HT1080 (cell line): ENCODE measurements at places on chromosomes 2 and 18. TPM values are rescaled to one million over a fixed set of nuclear protein-coding genes. Genes with fewer than 3 reads are reported as not detected.

The CLEC4F gene
- total RNA-seq = not detected in 2 replicates

The CTAGE1 gene
- total RNA-seq = not detected in 2 replicates

The CCNYL1 gene
- total RNA-seq = 5.0 and 9.9 TPM in 2 replicates

The TCF7L1 gene
- total RNA-seq = 0.10 and 0.16 TPM in 2 replicates

The APCDD1 gene
- total RNA-seq = not detected in 2 replicates

The ASAP2 gene
- 16.2 and 24.0 TPM in 2 replicates for total RNA-seq

The SCRN3 gene
- total RNA-seq = 24.2 and 27.4 TPM in 2 replicates

The ADCYAP1 gene
- not detected in 2 replicates for total RNA-seq

The ZNF892 gene
- 0.32 and 1.5 TPM in 2 replicates for total RNA-seq

The STPG4 gene
- total RNA-seq = 0.10 and 0.70 TPM in 2 replicates

The ASB1 gene
- total RNA-seq = 49.9 and 56.6 TPM in 2 replicates

The RNF25 gene
- 106 TPM in 2 replicates for total RNA-seq

The CD8A gene
- not detected in 2 replicates for total RNA-seq

- DNase-seq = no peak
Observed at GRCh38 chr2:53829273-53829979, 30.3 kb downstream of the GPR75 start.

DNA sequence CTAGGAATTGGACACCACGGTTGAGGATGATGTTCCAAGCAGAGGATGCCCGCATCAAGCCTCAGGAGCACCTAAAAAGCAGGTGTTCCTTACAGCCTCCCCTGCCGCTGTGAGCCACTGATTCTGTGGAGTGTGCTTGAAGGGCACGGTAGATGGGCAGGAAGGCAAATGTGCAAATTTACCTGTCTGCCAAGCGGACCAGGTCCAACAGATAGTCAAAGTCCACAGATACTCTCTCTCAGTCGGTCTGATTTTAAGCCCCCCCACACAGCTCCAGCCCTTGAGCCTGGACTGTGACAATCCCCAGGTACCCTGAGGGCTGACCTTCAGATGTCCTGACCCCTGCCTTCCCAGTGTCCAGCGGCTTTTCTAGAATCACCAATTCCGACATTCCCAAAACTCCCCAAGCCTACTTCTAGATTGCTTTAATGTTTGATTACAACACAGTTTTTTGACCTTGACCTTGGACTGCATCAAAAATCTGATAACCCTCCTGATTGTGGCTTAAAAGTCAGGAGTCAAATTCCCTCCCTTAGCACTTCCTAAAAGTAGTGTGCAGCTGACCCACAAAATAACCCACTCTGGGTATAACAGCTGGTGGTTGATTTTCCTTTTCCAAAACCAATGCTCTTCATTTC lies 208.8 kb upstream of the NCKAP5 start:
- no peak for DNase-seq

GRCh38 chr2:120825370-120826259 lies 89.9 kb downstream of the GLI2 start:
- no peak for DNase-seq

GRCh38 chr2:201447086-201447485 lies 4.2 kb downstream of the TRAK2 start:
- DNase-seq = no peak

DNA sequence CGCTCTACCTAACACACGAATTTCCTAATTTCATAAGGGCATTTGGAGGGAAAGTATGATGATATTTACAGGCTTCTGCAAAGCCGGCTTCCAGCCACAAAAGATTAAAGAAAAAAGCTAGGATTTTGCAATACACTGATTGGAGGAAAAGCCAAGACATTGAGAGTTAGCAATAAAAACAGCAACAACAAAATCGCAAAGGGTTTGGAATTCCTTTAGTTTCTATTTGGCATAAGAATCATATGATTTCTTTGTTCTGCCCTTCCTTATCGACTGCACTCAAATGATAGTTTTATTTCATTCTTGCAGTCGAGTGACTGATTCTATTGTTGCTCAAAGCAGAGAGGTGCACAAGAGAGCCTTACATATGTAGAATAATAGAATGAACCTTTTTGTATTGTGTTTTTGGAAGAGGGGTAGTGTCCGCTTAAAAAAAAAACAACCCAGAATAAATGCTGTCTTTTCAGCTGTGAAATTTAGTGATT lies 3.9 kb upstream of the ZNF532 start:
- DNase-seq = no peak

- peak; percentile 77 for DNase-seq
Observed at GRCh38 chr2:122734766-122735424, 979.4 kb downstream of the TSN start.

- DNase-seq = no peak
Observed at GRCh38 chr2:233705911-233706506, 6.7 kb upstream of the UGT1A5 start.

DNA sequence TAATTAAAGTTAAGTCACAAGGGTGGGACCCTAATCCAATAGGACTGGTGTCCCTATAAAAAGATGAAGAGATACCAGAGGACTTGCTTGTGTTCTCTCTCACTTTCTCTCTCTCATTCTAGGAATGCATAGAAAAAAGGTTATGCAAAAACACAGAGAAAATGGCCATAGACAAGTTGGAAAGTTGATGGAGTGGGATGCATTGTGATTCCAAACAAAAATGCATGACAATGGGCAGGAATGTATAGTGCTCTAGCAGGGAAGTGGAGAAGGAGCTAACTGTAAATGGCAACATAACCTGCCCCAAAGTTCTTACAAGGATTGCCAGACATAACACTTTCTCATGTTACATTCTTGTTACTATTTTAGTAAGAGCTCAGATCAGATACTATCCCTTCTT lies 301.6 kb upstream of the LRATD1 start:
- no peak for DNase-seq

DNA sequence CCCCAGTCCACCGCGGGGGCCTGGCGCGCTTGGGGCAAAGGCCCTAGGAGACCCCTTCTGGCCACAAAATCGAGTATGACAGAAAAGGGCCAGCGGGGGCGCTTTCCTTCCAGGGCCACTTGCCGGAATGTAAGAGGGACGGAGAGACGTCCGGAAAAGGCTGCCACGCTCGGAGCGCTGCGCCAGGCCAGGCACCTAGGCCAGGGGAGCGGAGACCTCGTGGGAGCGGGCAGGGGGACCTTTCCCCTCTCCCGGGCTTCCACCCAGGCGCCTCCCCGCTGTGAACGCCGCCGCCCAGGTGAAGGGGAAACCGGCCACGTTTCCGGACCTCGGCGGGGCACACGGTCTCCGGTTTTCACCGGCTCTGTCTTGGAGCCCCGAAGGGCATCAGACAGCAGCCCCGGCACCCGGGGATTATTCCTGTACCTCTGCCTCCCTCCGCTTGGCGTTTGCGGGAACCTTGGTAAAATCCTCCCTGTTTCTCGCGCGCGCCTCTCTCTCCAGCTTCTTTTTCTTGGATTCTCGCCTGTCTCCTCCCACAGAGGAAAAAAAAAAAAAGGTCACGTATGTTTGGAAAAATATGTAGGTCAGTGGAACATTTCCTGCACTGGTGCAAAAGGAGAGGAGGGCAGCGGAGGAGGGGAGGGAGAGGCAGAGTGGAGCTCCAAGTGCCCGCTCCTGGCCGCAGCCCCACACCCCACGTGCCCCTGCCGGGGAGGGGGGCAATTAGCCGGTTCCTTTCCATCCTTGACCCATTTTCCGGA lies 1.2 kb upstream of the NPAS2 start:
- peak; percentile 56 for DNase-seq

- DNase-seq = no peak
Observed at GRCh38 chr2:29053670-29054400, 20.5 kb downstream of the PCARE start.

DNA sequence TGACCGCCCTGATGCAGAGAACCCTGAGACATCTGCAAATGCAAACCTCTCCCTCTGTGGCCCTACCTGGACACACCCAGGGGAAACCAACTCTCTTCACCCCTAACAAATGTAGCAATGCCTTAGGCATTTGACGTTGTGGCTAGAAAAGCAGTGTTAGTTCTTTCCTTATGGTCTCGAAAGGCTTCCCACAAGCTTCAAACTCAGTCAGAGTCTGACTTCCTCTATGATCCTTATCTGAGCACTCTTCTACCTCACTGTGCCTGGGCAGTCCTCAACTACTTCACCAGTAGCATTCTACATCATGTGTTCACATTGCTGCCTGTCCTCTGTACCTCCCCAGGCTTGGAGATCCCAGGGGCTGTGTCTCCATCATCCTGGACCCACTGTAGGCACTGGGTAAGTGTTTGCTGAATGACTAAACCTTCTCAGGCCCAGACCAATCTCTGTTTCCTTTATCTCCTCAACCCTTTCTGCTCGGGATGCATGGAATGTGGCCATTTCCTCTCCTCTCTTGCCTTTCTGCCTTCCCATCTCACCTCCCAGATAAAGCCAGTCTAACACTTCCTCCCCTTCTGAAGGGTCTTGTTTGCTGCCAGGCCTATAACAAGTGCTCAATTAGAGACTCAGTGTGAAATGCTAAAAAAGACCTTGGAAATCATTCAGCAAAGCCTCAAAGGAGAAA lies 91.7 kb upstream of the ACAA2 start:
- DNase-seq = no peak

GRCh38 chr2:61690078-61690596 lies 152.0 kb upstream of the XPO1 start:
- DNase-seq = no peak

DNA sequence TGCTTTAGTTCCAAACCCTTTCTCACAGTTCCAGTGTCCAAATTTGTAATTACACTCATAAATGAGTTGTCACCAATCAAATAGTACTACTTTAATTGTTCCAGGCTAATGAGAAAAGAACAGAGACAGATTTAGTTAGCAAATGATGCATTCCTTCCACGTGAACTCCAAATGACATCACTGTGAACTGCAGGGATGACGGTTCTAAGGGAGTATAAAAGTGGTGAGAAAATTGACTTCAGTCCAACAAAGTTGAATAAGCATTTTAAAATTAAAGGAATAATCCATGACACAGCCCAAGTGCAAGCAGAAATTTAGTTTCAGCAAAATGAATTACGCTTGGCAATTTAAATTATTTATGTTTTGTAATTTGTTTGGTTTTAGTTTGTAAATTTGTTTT lies 102.0 kb upstream of the LRATD1 start:
- DNase-seq = no peak

DNA sequence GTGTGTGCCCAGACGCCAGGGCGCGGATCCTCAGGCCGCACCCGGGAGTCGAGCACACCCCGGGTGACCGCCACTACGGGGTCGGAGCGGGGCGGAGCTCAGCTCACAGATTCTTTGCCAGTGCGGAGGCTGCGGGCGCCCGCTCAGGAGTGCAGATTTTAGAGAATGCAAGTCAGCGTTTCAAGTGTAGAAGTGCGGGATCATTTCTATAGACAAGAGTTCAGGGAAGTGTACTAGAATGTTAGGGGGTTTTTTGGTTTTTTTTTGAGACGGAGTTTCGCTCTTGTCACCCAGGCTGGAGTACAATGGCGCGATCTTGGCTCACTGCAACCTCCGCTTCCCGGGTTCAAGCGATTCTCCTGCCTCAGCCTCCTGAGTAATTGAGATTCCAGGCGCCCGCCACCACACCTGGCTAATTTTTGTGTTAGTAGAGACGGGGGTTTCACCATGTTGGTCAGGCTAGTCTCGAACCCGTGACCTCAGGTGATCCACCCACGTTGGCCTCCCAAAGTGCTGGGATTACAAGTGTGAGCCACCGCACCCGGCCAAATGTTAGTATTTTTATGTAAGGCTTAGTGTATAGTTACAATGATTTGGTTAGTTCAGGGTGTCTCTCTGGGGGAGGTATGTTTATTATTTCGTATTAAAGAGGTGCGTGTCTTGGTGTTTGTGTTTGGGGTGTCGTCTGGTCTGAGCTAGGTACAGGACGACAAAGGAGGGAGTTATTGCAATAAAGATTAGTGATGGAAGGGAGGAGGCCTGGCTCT lies 619 bp upstream of the FAM168B start:
- no peak for DNase-seq

GRCh38 chr2:150572194-150572766 lies 84.8 kb upstream of the RND3 start:
- no peak for DNase-seq

DNA sequence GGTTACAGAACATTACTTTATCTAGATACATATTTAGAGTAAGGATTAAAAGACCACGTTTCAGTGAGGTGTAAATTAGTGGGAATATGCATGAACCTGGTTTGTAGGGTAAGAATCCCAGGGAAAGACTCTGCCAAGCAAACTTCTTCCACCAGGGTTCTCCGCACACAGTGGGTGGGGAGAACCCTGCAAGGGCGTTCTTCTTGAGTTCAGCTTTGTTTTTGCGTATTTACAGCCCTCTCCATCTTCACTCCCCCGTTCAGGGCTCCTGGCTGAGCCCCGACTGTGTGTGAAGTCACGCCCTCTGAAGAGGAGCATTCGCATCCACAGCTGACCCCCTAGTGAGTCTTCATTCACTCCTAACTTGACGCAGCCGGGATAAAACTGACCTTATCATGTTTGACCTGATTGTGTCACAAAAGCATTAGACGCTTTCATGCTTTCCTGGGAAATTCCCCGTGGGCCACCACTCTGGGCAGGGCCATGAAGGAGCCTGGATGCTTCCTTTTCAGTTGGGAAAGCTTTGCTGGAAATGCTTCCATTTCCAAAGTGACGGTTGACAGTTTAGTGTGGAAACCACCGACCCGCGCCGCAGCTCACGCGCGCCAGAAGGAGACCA lies 1.0 kb downstream of the ALKAL2 start:
- DNase-seq = no peak

DNA sequence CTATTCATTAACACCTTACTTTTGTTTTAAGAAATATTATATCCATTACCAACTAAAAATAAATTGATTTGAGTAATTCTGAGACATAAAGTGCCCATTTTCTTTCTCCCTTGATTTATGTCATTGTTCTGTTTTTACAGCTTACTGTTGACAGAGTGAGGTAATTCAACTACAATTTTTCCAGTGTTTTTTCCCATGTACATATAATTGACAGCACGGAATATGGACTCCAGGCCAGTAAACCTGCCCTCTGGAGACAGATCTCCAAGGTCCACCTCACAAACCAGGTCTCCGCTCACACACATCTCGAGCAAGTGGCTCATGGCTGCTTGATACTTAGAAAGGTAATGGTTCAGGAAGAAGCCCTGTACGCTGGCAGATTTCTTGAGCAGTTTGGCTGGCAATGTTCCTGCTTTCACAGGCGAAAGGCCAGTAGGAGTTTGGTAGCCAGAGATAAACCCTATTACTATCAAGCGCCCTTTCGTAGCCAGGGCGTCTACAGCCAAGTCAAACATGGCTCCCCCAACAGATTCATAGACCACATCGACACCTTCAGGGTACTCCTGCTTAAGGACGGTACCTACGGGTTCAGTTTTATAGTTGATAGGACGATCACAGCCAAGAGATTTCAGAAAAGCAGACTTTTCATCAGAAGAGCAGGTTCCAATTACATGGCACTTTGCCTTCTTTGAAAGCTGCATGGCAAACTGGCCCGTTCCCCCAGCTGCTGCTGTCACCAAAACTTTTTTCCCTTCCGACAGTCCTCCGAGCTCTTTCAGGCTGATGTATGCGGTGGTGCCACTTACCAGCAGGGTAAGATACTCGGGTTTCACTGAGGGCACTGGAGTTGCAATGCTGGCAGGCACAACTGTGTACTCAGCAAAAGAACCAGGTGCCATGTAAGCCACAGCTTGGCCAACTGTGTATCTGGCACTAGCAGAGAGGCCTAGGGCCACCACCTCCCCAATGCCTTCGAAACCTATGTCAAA lies 7.4 kb downstream of the PTGR3 start:
- DNase-seq = no peak
